ENCODE measurements at places on chromosomes 11 and 22.

- DNase-seq = no peak
These were observed 18.5 kb downstream of the SLC35F2 start for GRCh38 chr11:107840129-107840484.

DNA sequence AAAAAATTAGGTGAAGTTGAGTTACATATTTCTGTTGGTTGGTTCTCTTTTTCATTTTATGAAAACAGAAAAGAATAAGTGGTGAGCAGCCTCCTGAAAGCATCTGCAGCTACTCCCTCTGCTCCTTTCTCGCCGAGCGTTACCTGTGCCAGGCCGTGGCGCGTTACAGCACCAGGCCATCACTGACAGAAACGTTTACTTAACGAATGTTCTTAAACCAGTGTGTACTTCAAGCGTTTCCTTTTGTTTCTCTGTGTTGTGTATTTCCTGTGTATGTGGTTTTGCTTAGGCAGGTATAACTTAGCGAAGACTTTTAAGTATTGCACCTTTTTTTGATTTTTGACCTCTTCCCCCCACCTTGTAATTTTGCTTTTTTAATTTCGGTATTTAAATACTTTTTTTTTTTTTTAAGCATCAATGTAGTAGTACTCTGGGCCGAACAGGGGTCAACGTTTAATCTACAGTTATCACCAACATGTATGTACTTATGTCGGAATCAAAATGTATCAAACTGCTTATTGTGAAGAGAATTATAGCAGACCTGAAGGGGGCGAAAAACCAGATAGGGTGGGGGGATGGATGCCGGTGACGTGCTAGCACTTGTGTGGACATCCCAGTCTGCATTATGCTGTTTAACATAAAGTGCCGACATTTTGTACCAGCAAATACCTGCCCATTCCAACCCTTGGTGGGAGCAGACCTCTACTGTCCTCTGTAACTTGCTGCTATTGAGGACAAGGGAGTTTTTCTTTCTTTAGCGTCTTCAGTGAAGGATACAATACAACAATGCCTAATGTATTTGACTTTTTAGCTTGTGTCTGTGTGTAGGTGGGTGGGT is 21.6 kb upstream of the ADSL start:
- DNase-seq = no peak

GRCh38 chr11:108852701-108853100 is 187.8 kb downstream of the DDX10 start:
- no peak for DNase-seq

GRCh38 chr11:119168471-119169281 is at the start of gene NLRX1:
Gene NLRX1, plus strand, starts transcription at chr11:119168725. Its CDS starts 2,679 bp downstream, at chr11:119171404.
- DNase-seq = peak; percentile 83

DNA sequence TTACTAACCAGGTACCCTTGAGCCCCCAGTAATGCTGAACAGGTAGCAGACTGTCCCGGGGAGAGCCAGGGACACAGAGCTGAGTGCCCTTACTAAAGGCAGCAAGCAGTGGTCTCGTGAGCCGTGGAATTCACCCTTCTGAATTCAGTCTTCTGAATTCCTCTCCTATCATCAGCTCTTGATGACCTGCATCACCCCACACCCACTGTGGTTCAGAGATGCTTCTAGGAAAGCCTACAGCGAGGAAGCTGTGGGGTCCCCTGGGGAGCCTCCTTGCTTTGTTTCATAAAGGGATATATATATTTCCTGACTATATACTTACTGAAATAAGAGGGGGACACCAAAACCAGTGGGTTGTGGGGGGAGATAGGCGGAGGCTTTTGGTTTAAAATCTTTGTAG is 2.6 kb downstream of the SPATA19 start:
- DNase-seq = no peak

DNA sequence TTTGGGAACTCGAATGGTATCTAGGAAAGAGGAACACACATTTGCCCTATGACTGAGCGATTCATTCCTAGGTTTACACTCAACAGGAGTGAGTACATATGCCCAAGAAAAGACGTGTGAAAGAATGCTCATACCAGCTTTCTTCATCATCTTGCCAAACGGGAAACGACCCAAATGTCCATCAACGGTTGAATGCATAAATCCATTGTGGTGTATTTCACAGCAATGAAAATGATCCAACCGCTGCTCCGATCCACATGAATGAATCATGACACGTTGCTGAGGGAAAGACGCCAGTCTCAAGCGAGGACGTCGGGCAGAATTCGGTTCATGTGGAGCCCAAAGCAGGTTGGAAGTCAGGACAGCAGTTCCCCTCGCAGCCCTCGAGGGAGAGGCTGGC is 71.5 kb downstream of the CYTH4 start:
- no peak for DNase-seq

DNA sequence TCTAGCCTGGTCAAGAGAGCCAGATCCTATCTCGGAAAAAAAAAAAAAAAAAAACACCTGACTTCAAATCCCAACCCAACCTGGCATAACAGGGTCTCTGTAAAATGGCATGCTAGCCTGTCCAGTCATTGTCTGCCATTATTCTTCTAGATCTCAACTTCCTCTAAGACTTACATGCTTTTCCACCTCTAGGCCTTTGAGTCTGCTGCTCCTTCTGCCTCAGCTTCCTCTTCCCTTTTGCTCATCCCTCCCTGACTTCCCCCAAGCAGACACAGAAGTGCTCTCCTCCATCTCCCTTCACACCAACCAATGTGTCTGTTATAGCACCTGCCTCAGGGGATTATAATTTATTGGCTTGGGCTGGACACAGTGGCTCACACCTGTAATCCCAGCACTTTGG is 7.8 kb downstream of the STK33 start:
- DNase-seq = no peak

GRCh38 chr22:38049812-38050619 is 7.2 kb upstream of the PICK1 start:
- no peak for DNase-seq

GRCh38 chr11:70057080-70057479 is 21.0 kb upstream of the ANO1 start:
- DNase-seq = no peak
